Stimulated activated naive B cell treated with anti-CD40 and anti-IgM and Interleukin-4, amounts not matched to agents 10 μg/mL and 1 μg/mL and 100 μg/mL, for 72 hours (primary cell): ENCODE measurements at places on chromosomes 2 and 18.

DNA sequence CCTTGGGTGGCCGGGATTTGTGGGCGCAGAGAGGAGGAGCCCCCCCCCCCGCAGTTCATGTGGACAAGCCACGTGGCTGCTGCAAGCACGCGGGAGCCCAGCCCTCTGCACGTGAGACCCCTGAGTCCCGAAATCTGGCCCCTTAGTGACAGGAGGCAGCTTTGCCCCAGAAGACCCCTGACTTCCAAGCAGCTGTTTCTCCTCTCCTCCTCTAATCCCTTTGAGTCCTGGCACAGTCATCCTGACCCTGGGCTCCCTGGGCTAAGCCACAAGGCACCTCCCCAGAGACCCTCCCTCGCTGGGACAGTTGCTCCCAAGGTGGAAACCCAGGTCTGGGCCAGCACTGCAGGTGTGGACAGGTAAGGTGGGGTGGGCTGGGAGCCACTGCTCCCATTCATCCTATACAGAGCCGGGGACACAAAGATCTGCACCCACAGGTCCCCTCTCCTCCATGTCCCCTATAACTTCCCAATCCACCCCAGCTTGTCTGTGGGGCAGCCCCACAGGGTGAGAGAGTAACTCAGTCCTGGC lies 923 bp downstream of the TEKT4 start:
- DNase-seq = no peak
- H3K27me3 ChIP-seq = peaks cover 16% of the 10 kb centered on the region
- H3K27ac ChIP-seq = no peak overlapping the region
- H3K4me1 ChIP-seq = no peaks in the 10 kb centered on the region
- no peaks in the 10 kb centered on the region for H3K36me3 ChIP-seq

GRCh38 chr2:142992840-142993239 lies 115.4 kb downstream of the KYNU start:
- no peaks in the 10 kb centered on the region for H3K27me3 ChIP-seq
- H3K27ac ChIP-seq = no peak overlapping the region
- H3K4me3 ChIP-seq = no peak overlapping the region
- peaks cover 33% of the 10 kb centered on the region for H3K36me3 ChIP-seq

- no peaks in the 10 kb centered on the region for H3K4me1 ChIP-seq
- H3K27me3 ChIP-seq = peaks cover 13% of the 10 kb centered on the region
- no peaks in the 10 kb centered on the region for H3K36me3 ChIP-seq
- no peak for DNase-seq
Observed at GRCh38 chr2:170248574-170249393, 70.8 kb downstream of the MYO3B start.

DNA sequence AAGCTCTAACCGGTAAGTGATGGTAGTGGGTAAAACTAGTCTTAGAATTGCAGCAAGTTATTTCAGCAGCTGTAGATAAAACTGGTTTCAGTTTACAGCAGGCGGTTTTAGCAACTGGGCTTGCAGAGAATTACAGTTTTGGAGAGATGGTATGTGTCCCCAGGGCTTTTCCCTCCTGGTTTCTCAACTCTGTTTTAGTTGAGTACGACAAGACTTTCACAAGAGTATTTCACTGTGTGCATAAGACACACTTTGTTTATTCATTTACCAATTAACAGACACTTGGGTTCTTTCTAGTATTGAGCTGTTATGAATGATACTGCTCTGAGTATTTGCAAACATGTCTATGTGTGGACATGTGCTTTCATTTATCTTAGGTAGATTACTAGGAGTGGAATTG lies 65.6 kb upstream of the RFX8 start:
- no peak overlapping the region for H3K27ac ChIP-seq
- no peak overlapping the region for H3K4me3 ChIP-seq
- H3K36me3 ChIP-seq = no peaks in the 10 kb centered on the region

GRCh38 chr2:197113275-197113711 lies 186.8 kb upstream of the PGAP1 start:
- no peaks in the 10 kb centered on the region for H3K27me3 ChIP-seq
- H3K4me1 ChIP-seq = peaks cover 47% of the 10 kb centered on the region
- DNase-seq = no peak
- peaks cover 25% of the 10 kb centered on the region for H3K36me3 ChIP-seq
- peak overlapping the region; percentile 31 for H3K27ac ChIP-seq
